HS-5 (cell line): ENCODE measurements at places on chromosomes 3 and 15.
A peak's percentile ranks its signal among the peaks of the same experiment; 100 is the strongest.

DNA sequence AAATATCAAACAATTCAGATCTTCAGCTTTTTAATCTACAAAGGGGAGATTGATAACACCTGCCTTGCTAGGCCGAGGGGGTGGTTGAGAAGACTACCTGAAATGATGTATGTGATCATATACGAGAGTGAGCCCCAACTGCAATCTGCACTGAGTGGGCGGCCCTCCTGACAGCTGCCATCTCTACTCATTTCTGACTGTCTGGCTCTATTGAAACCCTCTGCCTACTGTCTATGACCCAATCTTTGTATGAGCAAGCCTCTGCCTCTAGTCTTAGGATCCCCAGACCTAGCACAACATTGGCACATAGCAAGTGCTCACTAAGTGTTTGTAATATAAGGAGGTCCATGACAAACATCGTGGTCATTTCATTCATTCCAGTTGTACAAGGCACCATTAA, 144.4 kb upstream of the NR2F2 start:
- DNase-seq: no peak

GRCh38 chr15:60842694-60843093, 363.8 kb upstream of the ICE2 start:
- DNase-seq: no peak

DNA sequence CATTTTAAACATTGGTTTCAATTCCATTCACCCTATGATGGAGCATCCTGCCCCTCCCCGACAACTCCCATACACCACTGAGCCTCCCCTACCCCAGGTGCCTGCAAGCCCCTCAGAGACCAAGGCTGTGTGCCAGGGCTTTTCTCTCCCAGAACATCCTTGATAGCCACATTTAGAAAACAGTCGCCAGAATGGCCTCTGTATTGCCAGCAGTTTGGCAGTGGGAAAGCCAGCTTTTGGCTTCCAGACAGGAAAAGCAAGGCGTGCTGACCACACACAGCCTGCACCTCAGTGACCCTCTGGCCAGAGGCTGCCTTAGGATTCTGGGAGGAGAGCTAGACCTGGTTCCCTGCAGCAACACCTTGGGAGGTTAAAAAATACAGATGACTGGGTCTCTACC, 18.2 kb upstream of the HRH1 start:
- DNase-seq: no peak

- DNase-seq: no peak
These were observed 112.7 kb downstream of the TNIK start for GRCh38 chr3:171347301-171348039.

GRCh38 chr3:14467814-14468620, 65.6 kb downstream of the SLC6A6 start:
- no peak for DNase-seq

DNA sequence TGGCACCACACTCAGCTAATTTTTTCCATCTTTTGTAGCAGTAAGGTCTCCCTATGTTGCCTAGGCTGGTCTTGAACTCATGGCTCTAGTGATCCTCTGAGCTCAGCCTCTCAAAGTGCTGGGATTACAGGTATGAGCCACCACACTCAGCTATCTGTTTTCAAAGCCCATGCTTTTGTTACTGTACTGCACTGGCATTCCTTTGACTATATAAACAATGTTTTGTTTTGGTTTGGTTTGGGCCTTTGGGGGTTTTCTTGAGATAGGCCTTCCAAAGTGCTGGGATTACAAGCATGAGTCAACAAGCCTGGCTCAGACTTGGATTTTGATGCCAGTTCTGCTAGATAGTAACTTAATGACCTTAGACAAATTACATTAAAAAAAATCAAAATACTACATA, 89.7 kb upstream of the GK5 start:
- peak; percentile 32 for DNase-seq

DNA sequence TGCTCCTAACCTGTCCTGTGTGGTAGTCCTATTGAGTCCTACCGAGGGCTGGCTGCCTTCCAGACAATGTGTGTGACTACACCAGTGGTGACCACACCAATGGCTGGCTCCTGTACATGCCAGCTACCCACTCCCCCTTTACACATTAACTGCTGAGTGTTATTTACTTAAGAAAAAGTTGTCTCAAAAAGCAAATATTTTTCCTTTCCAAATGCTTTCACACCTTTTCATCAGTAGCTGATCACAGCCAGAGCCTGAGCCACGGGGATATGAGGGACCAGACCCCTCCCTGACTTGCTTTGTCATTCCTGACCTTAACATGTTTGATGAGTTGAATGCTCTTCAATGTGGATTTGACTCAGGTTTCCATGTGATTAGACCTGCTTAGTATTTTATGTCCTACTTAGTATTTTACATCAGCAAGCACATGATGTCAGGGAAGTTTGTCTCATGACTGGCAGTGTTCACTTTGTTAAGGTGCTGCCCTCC, 29.6 kb upstream of the GREM1 start:
- no peak for DNase-seq

GRCh38 chr15:99170476-99171065, 65.7 kb downstream of the SYNM start:
- no peak for DNase-seq

- no peak for DNase-seq
These were observed at the start of gene CSK for GRCh38 chr15:74781431-74782258. TSS of gene CSK (plus strand) at chr15:74782080. CDS start at chr15:74798298, 16,218 bp downstream.

DNA sequence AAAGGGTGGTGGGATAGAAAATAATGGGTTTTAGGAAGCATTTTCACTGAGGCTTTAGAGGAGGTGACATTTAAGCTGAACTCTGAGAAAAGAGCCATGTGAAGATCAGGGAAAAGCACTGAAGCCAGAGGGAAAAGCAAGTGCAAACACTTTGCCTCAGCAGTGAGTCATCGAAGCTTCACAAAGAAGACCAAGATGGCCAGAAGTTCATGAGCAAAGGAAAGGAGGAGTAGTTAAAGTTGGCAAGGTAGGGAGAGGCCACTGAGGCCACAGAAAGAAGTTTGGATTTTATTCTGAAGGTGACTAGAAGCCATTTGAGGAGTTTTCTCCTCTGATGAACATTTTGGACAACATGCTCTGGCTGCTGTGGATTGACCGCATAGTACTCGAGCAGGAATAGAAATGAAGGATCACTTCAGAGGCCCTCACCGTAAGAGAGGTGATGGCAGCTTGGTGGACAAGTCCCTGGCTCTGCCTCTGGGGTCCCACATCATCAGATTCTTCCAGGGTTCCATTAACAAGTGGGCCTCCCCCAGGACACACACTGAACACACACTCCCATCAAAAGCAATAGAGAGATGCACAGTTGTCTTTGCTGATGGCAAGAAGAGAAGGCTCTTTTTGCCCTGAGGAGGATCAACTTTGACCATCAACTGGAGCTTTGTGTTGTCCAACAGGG, 75.5 kb downstream of the TOP2B start:
- no peak for DNase-seq

DNA sequence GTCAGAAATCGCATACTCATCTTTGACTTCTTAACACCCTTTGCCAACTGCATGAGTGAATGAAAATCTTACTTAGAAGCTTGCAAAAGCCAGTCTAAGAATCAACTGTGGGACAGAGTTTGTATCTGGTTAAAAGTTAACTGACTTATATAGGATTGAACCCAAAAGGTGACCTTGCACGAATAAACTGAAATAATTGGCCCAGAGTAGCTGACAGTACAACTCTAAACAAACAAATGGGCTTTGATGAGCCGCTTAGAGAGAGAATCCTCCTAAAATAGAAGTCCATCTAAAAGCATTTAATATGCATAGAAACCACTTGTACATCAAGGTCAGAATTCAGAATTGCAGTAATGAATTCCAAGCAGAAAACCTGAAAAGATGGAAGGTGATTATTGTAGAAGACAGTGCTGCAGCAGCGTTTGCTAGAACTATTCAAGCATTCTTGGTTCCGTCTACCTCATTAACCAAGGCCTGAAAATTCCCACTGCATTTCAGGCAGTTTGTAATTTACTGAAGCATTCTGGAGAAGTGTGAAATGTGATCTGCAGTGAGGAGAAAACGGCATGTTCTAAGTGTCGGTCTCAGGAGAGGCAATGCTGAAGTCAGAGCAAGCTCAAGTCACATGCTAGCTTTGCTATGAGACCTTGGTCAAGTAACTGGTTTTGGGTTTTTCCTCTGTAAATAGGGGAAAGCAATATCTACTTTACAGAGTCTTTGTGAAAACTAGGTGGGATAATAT, 103.7 kb downstream of the CADPS start:
- DNase-seq: no peak

DNA sequence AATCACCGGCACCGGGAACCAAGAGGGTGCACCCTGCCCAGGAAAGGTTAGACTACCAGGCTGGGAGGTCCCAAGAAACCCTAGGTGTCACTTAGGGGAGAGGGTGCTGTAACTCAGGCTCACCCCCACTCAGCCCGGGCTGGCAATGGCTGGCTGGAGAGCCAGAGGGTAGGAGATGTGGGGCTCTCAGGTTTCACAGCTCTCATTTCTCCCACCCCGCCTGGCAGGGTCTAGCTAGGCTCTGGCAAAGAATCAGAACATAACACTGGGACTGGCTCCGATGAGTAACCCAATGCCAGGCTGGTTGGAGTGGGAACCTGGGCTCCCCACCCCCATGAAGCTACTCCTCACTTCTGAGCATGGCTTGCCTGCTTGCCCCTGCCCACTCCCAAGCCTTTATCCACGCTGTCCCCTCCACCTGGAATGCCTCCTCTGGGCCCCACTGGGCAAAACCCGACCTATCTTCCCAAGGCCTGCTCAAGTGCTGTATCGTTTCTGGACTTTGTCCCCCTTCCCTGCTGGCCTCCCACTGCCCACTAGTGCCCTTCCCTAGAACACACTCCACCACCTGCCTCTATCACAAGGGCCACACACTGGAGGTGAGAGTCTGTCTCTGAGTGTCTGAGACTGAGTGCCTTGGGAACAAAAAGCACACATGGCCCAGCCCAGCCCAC, 2.0 kb downstream of the CIB2 start:
- DNase-seq: no peak

GRCh38 chr3:14406766-14407165, 4.4 kb downstream of the SLC6A6 start:
- DNase-seq: no peak

DNA sequence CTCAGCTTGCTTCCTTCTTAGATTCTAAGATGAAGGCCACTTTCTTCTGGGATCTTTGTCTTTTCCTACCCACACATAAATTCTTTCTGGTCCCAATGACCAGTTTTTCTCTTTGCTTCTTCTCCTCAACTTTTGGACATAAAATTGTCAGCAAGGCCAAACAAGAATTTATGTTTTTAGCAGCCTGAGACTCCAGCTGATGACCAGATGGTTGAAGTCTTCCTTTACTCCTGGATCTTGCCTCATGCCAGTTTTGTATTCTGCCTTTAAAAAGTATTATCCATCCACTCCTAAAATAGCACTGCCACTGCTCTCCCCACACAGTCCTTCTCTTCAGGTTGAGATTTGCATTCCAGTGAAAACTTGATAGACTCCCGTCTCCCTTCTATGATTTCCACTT, 236.0 kb downstream of the VPS13C start:
- DNase-seq: no peak

DNA sequence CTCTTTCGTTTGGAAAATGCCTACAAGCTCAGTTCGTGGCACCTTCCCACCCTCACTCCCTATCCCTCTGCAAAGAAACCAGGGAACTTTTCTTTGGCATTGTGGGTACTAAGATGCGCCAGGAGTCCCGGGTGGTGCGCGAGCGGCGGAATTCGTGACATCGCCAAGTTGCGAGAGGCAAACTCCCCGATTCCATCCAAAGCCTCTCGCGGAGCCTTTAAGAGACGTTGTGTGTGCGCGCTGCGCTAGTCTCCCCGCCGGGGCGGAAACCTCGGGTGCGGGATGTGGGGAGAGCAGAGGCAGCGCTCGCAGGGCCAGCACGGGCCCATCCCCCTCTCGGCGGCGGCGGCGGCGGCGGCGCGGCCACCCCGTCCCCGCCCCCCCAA, 443 bp upstream of the NR2F2 start:
- no peak for DNase-seq

DNA sequence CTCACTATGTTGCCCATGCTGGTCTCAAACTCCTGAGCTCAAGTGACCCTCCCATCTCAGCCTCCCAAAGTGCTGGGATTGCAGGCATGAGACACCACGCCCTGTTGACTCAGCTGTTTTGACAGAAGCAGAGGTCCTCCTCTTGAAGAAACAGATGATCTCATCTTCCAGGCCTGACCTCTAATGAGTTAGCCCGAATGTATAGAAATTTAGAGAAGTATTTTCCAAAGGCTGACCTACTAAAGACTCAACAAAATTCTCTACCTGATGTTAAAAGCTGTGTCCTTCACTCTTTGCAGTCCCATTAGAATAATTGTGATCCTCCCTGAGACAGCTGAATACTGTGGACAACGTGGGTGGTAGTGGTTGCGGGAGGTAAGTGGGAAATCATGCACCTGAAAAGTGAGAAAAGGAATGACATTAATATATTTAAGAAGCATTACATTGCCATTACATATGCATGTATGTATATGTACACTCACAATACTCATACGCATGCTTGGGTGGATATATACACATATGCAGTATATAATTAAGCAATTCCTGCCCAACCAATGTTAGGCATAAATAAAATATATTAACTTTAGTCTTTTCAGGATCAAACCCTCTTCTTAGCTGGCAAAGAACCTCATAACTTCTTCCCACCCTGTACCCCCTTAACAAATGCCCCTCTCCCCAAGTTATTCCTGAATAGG, 204.6 kb upstream of the NR2F2 start:
- DNase-seq: no peak

DNA sequence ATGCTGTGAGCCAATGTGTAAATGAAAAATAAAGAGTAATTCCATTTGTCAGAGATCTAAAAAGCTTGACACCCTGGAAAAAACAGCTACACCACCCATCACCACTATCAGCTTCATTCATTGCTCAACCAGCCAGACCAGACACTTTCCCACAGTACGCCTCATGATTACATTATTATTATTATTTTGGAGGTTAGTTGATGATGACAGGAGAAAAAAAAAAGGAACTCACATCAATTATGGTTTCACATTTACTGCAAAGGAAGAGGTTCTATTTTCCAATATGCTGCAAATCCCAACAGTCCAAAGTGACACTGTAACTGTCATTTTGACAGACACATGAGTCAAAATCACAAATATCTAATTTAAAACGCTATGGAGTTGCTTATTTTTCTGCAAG, 134.7 kb upstream of the TSC22D2 start:
- DNase-seq: no peak

DNA sequence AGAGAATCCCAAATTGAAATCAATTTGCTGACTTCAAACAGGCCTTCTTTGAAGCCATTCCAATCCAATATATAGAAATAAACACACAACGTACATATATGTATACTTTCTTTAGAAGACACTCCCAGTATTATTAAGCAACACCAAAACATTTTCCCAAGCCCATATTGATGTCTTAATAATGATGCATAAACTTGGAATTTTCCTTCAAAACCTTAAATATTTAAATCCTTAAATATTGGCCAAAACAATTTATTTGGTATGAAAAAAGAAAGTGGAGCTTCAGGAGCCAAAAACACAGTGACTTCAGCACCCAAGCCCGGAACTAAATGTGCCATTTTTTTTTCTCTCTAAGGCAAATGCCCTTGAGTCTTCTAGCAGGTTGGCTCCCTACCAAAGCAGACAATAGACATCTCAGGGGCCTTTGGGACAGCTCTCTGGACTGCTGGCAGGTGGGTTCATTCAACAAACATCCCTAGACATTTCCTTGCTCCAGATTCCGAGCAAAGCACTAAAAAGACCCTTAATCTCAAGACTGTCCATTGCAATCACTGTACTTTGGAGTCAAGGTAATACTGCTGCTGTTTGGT, 384.7 kb downstream of the NTRK3 start:
- no peak for DNase-seq

GRCh38 chr3:104578558-104578957, 788.2 kb upstream of the ALCAM start:
- DNase-seq: no peak

GRCh38 chr15:89824607-89824867, 9.9 kb upstream of the ANPEP start:
- no peak for DNase-seq

GRCh38 chr3:129764090-129764489, 129.4 kb downstream of the TMCC1 start:
- DNase-seq: no peak
